ENCODE measurements at places on chromosomes 1 and 21.

DNA sequence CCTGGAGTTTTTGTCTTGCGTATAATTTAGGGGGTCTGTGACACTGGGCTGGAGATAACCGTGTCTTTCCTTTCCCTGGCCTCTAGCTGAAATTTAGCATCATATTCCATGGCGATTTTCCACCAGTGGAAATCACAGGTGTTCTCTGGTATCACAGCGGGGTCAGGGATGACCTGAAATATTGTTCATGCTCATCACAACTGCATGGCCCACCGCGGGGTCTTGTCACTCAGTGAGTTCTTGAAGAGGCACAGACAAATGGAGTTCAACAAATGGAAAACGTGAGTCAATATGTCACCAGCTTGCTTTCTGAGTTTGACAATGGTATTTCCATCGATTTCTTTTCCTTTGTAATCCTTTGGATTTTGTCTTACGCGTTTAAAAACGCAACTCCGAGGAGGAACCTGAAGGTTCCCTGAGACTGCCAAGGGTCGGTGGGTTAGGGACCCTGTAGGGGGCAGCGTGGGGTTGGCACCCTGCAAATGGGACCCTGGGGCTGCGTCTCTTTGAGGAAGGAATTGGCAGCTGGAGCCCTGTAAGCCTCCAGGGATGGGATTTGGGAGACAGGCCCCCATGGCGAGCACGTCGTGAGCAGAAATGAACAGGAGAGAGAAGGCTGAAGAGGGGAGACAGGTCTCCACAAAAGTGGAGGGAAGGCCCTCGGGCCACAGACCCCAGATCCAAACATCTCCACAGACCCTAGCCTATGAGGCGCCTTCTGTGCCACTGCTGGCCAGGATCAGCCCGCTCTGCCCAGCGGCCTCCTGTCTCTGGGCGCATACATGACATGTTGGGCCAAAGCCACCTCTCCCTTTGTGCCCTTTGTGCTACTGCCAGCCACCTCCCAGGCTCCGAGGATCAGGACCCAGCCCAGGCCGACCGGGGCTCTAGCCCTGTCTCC lies 32.1 kb upstream of the RUNX3 start:
- DNase-seq: no peak

DNA sequence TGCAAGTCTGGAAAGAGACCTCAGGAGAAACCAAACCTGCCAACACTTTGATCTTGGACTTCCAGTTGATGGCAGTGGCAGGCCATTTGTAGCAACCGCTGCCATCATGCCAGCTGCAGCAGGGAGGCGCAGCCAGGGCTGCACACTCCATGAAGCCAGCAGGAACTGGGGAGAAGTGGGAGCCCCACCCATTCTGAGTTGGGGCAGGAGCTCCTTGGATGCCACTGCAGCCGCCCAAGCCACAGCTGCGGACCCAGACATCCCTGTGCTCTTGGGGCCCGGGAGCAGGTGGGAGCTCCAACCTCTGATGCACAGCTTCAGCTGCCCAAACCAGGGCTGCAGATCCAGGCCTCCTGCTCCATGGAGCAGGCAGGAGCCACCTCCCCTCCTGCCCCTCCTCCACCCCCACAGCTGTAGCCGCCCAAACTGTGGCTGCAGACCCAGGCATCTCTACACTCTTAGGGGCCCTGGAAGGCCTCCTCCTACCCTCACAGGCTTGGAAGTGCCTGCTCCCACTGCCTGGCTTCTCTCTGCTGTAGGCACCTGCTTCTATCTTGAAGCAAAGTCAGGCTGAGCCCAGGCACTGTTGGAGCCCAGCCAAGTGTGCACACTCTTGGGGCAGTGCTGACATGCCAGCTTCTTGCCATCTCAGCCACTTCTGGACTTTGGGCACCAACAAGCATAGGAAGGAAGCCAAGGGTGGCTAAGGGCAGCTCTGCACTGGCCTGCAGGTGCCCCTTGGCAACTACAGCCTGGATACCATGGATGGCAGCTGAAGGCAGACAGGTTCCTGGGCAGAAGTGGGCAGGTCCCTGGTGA lies 20.0 kb upstream of the DISP1 start:
- DNase-seq: no peak

DNA sequence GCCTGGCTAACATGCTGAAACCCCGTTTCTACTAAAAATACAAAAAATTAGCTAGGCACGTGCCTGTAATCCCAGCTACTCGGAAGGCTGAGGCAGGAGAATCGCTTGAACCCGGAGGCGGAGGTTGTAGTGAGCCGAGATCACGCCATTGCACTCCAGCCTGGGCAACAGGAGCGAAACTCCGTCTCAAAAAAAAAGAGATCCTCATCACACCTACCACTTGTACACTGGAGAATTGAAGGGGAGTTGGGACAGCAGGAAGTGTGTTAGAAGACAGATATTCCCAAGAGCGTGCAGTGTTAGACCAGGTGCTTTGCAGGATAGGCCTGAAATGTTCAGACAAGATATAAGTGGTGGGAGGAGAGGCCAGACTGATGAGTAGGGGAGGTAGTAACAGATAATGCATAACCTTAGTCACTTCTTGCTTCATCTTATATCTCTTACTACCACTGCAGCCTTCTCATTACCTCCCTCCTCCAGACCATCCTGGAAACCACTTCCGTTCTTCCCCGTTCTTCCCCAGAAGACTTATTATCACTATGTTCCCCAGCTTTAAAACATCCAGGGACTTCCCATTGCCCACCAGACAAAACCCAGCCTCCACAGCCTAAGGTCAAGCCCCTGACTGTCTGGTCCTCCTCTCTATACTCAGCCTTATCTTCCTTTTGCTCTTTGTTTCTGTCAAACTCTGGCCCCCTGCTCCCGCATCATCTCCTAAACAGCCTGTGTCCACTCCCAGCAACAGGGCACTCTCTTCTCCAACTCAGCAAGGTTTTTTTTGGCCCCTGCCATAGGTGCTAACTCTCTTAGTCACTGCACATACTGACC lies 21.3 kb downstream of the FAM20B start:
- no peak for DNase-seq

DNA sequence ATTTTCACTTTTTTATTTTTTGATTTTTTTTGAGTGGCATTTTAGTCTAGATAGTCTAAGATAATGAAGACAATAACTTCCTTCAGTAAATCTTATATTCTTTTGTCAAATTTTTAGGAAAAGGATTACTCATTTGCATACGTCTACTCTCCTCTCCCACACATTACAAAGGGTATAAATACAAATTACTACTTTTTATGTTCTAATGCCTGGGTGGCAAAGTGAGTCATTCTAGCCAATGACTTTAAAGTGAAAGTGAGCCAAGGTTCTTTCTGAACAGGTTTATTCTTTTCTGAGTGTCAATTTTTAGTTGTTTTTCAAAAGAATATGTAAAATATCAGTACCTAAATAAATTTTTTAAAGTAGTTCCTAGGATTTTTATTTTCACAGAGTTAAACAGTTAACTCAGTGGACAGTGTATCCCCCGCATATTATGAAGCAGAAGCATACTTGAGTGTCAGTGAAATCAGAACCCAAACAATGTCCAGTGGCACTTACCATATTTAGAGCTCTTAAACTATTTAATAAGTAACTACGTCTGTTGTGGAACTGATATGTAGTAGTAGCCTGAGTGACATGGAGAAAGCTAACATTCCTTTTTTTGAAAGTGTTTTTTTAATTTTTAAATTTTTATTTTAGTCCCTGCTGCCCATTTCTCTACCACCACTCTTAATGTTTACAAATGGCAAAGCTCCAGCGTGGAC lies 141.7 kb downstream of the PHTF1 start:
- no peak for DNase-seq
